ENCODE measurements at places on chromosomes 5 and 9. TPM values are rescaled to one million over a fixed set of nuclear protein-coding genes. Genes with fewer than 3 reads are reported as not detected.

Gene TUSC1
- 3.4 TPM for total RNA-seq

Gene STK32A
- 2.0 TPM for total RNA-seq

Gene TNPO1
- 113 TPM for total RNA-seq

Gene SLC6A3
- 0.19 TPM for total RNA-seq

- H3K4me3 ChIP-seq: no peak overlapping the region
- DNase-seq: peak; percentile 56
- no peak overlapping the region for H3K27ac ChIP-seq
- H3K36me3 ChIP-seq: peaks cover 3% of the 10 kb centered on the region
- H3K4me1 ChIP-seq: peaks cover 4% of the 10 kb centered on the region
Measured at GRCh38 chr9:91066856-91067255, 265.2 kb downstream of the SYK start.

DNA sequence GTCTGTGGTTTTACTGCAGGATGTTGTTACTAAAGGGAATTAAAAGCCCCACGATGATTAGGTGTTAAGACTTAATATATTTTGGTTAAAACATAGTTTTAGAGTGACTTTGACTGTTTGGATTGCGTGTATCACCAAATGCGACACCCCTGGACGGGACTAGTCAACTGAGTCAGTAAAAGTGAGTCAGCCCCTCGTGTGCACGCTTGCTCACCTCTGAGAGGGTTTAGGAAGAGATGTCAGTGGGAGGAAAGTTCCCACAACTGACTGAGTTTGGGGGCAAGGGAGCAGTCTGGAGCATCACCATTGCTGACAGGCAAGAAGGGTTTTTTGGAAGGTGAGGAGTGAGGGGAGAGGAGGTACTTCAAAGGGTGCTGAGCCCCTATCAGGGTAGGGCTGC lies 14.4 kb upstream of the DMRT3 start:
- peaks cover 7% of the 10 kb centered on the region for H3K4me1 ChIP-seq
- H3K36me3 ChIP-seq: no peaks in the 10 kb centered on the region
- no peak overlapping the region for H3K27ac ChIP-seq
- no peak for DNase-seq
- H3K27me3 ChIP-seq: peaks cover 89% of the 10 kb centered on the region

DNA sequence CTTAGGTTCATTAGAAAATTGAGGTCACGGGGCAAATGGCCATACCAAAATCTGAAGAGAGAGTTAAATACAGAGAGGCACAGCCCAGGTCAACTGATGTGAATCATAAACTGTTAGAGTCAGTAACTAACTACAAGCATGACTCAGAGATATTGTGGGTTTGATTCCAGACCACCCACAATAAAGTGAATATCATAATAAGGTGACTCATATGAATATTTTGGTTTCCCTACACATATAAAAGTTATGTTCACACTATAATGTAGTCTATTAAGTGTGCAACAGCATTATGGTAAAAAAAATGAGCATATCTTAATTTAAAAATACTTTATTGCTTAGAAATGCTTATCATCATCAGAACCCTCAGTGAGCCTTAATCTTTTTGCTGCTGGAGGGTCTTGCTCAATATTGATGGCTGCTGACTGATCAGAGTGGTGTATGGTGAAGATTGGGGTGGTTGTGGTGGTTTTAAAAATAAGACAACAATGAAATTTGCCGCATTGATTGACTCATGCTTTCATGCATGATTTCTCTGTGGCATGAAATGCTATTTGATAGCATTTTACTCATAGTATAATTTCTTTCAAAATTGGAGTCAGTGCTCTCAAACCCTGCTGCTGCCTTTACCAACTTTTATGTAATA lies 53.1 kb upstream of the EDIL3 start:
- no peaks in the 10 kb centered on the region for H3K27me3 ChIP-seq
- H3K27ac ChIP-seq: no peak overlapping the region
- H3K36me3 ChIP-seq: no peaks in the 10 kb centered on the region
- no peak overlapping the region for H3K4me3 ChIP-seq
- DNase-seq: no peak

DNA sequence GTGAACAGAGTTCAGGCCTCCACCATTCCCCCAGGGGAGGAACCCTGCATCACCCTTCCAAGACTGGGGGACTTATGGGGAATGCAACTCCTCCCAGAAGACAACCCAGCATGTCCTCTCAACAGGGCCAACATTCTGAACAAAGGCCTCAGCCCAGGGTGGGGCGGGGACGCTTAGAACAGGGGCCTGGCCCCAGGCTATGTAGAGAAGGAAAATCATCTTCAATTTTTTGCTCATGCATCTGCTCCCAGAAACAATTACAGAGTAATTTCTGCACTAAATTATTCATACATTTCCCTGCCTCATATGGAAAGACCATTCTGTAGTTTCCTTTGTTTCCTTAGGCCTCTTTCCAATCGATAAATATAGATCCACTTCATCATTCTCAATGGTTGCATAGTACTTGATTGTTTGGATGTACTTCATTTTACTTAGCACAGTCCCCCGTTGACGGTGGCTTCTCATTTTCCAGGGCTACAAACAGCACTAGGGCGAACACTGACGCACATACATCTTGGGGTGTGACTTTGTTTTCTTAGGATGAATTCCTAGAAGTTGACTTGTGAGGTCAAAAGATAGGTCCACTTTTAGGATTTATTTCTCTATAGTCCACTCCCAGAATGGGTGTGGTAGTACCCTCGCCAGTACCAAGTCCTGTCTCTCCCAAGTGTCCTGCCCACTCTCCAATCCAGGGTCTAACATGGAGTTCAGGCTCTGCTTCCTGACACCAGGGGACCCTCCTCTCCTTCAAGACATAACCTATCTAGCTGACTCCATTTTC lies 27.2 kb upstream of the SMU1 start:
- no peak for DNase-seq
- H3K4me3 ChIP-seq: peak overlapping the region; percentile 49
- no peaks in the 10 kb centered on the region for H3K27me3 ChIP-seq
- H3K27ac ChIP-seq: peak overlapping the region; percentile 60
- H3K4me1 ChIP-seq: peaks cover 20% of the 10 kb centered on the region
